ENCODE measurements at places on chromosomes 2 and 18.

GRCh38 chr2:219178377-219179175, 501 bp downstream of the RETREG2 start:
- no peak for DNase-seq

DNA sequence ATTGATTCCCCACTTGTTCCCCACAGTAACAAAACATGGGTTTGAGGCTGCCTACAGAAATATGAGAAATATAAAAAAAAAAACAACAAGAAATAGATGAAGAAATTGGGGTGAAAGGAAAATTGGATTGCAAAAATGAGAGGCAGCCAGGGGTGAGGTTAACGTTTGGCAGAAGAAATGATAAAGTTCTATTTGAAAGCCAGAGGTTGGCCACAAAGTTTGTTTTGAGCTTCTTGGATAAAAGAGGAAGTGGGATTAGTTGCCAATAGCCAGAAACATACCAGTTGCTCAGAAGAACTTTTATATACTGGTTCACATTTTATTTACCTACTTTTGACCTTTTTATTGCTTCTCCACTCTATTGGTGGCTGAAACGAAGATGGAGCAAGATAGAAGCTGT, 67.5 kb downstream of the FASTKD2 start:
- DNase-seq, result no peak

DNA sequence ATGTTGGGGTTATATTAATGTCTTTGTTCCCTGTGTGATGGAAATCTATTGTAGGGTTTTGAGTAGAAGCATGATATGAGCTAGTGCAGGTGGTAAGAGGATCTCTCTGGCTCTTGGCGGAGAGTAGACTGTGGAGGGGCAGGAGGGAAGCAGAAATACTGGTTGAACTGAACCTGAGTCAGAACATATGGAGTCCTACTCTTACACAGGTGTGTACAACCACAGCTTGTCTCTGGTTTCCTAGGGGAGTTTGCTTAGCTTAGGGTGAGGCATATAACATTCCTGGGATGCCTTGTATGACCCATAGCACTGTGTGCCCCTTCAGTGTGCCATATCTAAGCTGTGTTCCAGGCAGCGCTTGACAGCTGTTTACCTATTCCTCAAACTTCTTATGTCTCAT, 97.3 kb upstream of the GCFC2 start:
- no peak for DNase-seq

GRCh38 chr2:84841577-84841976, 39.3 kb downstream of the TRABD2A start:
- no peak for DNase-seq

DNA sequence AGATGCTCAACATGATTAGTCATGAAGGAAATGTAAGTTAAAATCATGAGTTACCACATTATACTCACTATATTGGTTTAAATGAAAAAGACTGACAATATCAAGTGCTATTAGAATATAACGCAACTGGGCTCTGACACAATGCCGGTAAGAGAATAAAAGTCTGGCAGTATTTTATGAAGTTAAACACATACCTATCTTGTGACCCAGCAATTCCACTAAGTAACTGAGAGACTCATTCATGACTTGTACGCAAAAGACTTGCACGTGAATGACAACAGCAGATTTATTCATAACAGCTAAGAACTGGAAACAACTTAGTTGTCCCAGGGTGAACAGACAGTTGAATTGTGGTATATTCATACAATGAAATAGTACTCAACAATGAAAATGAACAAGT, 342.1 kb downstream of the SLC4A3 start:
- DNase-seq, result no peak

- no peak for DNase-seq
Measured at GRCh38 chr2:127185705-127186104, 34.4 kb downstream of the CYP27C1 start.
